ENCODE measurements at places on chromosomes 3 and 15.
A peak's percentile ranks its signal among the peaks of the same experiment; 100 is the strongest.

- DNase-seq: no peak
These were observed 1.2 kb downstream of the CSNK1G1 start for GRCh38 chr15:64354688-64355344.

- DNase-seq: no peak
These were observed 481.4 kb upstream of the THBS1 start for GRCh38 chr15:39099524-39099923.

DNA sequence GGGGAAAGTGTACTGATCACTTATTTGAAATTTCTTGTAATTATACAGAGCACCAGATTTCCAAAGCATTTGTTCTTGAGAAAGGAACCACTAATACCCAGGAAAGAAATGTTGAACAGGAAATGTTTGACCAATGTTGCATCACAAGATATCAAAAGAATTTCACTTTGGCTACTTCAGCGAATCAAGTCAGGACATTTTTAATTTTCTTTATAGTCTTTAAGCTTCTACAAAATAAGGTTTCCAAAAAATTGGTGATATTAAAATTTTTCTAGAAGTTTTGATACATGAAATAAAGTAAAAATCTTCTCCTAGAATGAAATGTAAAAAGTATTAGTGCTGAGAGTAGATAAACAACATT lies 421.9 kb downstream of the MECOM start:
- DNase-seq: no peak

- DNase-seq: no peak
These were observed 1.7 kb downstream of the PAK2 start for GRCh38 chr3:196741249-196741889.

DNA sequence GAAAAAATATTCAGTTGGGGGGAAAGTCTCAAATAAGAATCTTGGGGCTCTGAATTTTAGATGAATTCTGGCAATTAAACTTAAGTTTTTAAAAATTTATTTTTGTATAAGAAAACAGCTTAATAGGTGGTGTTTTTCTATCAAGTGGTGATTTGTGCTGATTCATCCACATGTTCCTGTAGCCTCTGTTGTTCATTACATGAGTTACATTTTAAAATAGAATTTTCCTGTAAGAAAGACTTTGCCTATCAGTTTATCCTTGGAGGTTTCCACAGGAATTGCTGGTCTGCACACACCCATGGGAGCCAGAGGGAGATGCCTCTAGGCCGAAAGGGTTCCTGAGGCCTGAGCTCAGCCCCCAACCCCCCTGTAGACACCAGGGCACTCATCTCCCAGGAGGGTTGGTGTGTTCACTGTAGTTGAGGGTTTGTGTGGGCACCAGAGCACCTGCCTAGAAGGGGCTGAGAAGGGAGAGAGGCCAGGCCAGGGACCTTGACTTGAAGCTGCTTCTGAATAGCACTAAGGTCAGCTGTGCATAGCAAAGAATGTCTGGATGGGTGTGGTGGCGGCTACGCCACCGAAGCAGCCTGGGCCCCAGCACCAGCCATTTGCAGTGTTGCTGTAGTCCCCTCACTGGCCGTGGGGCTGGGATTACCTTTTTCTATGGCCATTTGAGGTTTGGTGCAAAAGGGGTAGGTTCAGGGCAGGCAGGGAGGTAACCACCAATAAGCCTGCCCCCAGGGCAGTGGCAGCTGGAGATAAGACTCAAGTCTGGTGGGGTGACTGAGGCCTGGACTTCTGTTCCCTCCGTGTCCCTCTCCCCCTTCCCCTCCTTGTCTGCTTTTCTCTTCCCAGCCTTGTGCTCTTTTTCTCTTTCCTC lies 11.9 kb downstream of the DNAJA4 start:
- DNase-seq: no peak

DNA sequence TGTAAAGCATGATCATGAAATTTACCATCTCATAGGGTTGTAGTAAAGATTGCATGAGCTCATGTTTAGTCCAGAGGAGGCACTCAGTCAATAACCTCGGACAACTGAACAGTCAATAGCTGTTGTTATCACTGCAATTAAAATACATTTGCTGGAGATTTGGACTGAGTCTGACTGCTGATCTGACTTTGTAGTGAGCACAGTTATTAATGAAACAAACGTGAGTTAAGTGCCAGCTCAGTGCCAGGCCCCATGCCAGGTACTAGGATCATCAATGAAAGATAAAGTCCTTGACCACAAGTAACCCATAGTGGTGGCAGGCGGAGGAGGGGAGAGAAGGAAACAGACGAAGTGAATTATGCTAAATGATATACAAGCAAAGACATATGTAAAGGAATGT lies 43.7 kb upstream of the PRICKLE2 start:
- DNase-seq: no peak

GRCh38 chr3:177448987-177449359 lies 251.7 kb upstream of the TBL1XR1 start:
- no peak for DNase-seq

DNA sequence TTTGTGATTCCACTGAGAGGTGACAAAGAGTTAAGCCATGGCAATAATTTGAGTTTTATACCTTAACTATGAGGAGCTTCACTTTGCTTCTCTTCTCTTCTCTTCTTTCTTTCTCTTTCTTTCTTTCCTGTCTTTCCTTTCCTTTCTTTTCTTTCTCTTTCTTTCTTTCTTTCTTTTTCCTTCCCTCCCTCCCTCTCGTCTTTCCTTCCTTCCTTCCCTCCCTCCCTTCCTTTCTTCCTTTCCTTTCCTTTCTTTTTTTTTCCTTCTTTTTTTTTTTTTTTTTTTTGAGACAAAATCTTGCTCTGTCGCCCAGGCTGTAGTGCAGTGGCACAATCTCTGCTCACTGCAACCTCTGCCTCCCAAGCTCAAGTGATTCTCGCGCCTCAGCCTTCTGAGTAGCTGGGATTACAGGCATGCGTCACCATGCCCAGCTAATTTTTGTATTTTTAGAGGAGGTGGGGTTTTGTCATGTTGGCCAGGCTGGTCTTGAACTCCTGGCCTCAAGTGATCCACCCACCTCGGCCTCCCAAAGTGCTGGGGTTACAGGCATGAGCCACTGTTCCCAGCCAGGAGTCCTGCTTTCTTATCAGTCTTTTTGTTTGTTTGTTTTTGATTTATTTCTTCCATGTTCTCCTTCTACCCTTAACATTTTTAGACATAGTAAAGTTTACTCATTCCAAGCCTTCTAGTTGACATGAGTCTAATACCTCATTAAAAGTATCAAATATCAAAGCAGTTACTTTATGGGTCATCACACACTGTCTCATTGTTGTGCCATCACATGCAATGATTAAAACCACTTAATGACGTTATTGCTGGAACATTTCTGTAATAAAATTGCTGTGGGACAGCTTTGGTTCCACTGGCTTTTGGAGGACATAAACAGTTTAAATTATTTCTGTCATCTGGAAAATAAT lies 29.9 kb downstream of the SLC49A4 start:
- no peak for DNase-seq

- peak; percentile 29 for DNase-seq
These were observed 85.7 kb downstream of the VGLL4 start for GRCh38 chr3:11558002-11558401.

GRCh38 chr3:169581633-169582032 lies 81.9 kb downstream of the MECOM start:
- DNase-seq: no peak

DNA sequence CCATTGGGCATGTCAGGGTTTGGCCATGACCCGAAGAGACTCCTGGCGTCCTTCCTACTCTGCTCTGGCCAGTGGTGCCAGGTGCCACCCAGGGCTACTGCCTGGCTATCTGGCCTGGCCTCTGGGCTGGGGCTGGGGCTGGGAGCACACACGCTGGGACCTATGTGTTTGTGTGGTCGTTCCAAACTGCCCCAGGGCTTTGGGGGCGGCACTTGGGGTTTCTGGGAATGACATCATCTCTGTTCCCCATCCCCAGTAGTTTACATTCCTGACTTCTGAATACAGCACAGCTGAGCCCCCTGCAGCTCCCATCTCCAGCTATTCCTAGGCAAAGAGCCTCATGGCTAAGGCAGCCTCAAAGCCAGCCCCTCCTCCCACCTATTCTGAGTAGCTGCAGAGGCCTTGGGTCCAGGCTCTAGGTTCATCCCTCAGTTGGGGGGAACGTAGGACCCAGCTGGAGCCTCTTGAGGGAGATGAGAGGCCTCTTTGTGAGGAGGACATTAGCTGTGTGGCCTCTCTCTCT lies 24.3 kb downstream of the PLEKHO2 start:
- no peak for DNase-seq

DNA sequence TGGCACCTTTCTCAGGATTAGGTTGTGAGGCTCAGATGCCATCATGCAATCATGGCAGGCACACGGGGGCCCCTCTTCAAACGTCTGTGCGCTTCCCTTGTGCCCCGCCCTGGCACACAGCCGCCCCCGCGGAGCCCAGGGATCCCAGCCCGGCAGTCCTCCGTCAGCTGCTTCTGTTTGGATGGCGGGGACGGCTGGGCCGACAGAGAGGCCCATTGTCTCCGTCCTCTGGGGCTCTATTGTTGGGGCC lies 849 bp upstream of the HDAC11 start:
- DNase-seq: peak; percentile 61

DNA sequence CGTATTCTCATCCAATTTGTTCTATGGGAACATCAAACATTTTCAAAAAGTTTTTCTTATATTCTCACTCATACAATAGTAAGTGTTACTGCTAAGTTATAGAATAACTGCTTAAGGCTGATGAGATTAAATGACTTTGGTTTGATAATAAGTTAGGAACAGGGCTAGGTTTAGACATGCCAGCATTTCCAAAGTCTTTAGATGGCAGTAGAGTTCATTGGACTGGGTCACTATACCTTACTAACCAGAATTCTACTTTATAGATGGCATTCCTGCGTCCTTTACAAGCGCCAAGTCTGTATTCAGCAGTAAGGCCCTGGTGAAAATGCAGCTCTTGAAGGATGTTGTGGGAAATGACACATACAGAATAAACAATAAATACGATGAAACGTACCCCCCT lies 21.7 kb downstream of the PLAAT1 start:
- no peak for DNase-seq

GRCh38 chr3:41365973-41366372 lies 166.7 kb downstream of the CTNNB1 start:
- DNase-seq: no peak

DNA sequence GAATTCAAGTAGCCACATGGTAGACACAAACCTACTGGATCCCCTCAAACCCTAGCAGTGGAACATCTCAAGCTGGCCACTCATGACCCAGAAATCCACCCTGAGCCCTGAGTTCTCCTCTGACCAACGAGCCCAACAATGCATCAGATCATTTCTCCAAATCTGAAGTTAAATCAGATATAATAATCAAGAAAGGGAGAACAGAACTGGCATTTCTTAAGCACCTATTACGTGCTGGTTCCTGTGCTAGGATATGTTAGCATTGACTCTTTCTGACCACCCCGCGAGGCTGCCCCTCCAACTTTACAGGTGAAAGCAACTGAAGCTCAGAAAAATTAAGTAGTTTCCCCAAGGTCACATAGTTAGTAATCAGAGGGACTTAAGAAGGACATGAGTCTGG lies 51.5 kb upstream of the CCDC174 start:
- DNase-seq: no peak

DNA sequence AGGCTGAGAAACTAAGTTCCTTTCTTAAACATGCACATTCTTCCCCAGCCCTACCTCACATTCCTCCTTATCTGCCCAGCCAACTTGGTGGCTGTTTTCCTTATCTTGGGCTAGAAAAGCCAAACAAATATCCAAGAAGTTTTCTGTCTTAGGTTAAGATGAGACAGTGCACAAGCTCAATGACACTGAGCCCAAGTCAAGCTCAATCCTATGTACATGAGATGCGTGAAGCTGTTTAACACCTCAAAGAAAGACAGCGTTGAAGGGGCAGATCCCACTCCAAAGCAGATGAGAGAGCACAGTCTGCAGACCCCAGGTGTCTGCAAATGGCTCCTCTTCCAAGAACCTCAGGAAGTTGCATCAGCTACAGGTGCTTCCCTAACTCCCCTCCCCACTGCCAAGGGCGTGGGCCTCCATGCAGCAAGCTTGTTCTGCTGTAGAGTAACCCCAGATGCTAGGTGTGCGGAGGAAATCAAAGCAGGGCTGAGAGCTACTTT lies 16.6 kb downstream of the LRRC2 start:
- DNase-seq: no peak

GRCh38 chr3:126126811-126127431 lies 43.0 kb upstream of the SLC41A3 start:
- no peak for DNase-seq

DNA sequence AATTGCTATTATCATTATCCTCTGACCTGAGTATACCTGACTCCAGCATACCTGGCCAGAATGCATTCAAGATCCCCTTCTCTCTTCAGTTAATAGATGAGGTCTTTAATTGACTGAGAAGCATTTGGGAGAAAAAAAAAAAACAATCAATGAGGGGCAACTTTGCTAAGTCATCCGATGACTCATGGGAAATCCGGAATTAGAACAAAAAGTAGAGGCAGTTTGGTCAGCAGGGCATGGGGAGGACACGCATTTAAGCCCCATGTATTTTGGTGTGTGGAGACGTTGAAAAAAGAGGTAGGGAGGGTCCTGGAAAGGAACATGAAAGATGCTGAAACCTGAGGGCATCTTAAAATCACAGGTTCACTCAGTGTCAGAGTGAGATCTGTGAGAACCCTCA lies 256.2 kb downstream of the RORA start:
- DNase-seq: no peak

DNA sequence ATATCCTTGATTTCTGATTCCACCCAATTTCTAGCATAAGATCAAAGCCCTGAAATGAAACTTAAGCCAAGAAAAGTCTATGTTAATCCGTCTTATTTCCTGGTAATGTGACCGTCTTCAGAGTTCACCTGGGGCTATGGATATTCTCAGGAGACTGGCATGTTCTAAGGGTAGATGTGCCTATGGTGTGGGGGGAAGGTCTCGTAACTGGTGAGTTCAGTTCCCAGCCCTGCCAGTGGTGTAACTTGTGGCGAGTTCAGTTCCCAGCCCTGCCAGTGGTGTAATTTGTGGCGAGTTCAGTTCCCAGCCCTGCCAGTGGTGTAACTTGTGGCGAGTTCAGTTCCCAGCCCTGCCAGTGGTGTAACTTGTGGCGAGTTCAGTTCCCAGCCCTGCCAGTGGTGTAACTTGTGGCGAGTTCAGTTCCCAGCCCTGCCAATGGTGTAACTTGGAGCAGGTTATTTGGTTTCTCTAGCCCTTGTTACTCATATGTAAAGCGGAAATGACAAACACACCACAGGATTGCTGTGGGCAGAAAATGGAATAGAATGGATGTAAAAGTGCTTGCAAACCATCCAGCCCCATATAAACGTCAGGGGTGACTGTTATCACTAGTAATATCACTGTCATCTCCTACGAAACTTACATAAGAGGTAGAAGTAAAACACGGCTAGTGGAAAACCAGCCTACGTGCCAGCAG lies 30.4 kb downstream of the SLC51A start:
- DNase-seq: peak; percentile 7

DNA sequence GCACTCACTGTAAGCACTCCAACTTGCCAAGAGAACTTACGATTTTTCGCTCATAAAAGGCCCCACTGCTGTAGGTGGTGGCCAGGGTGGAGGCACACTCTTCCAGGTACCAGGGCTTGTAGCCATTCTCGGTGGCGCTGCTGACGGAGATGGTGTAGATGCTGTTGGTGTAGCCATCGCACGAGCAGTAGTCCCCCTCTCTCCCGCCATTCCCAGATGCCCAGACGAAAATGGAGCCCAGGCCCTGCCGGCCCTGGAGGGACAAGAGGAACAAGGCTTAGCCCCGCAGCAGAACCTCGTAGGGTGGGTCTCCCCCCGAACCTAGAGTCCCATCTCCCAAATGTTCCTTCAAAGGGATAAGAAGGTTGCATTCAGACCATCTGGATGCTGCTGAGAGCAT lies 96.3 kb downstream of the PCSK6 start:
- no peak for DNase-seq

- no peak for DNase-seq
These were observed 40.8 kb downstream of the CMSS1 start for GRCh38 chr3:99858469-99858868.
